ENCODE measurements at places on chromosomes 2 and 18.

DNA sequence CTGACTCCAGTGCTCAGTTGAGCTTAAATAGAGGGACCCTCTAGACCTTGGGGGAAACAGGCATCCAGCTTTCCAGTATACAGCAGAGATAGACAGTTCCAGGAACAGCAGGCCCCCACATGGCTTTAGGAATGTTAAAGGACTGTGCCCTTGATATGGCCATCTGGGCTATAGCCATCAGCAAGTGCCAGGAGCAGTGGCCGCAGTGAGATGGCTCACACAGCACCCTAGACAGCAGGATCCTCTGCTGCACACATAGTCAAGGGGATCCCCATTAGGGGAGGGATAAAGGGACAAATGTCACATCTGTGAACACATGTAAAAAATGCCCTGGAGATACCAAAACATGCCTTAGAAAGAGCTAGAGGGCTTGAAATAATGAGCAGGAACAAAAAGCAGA is 213.4 kb downstream of the PTH2R start:
- DNase-seq = no peak

GRCh38 chr2:134119713-134120405 is 134.0 kb upstream of the MGAT5 start:
- peak; percentile 68 for DNase-seq

GRCh38 chr2:42133771-42134195 is 35.4 kb upstream of the EML4 start:
- no peak for DNase-seq

GRCh38 chr18:23099621-23100020 is 35.7 kb upstream of the CABLES1 start:
- no peak for DNase-seq

DNA sequence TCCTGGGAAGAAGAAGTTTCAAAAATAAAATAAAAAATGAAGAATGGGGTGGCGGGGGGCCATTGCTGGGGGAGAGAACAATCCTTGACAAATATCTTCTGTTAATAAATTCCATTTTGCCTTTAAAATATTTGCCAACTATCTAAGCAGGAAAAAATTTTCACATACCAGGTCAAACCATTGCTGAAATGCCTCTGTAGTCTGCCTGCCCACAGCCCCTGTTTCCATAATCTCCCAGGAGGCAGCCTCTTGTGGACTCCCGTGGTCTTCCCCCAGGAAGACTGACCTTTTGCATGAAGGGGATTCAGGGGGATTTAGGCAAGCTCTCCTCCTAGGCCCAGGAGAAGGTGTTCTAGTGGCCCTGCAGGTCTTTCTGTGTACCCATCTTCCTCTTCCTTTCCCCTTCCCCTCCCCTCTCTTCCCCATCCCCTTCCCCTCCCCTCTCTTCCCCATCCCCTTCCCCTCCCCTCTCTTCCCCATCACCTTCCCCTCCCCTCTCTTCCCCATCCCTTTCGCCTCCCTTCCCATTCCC is 61.0 kb downstream of the RPL37A start:
- no peak for DNase-seq

GRCh38 chr2:101041413-101041812 is 39.3 kb downstream of the RPL31 start:
- no peak for DNase-seq

DNA sequence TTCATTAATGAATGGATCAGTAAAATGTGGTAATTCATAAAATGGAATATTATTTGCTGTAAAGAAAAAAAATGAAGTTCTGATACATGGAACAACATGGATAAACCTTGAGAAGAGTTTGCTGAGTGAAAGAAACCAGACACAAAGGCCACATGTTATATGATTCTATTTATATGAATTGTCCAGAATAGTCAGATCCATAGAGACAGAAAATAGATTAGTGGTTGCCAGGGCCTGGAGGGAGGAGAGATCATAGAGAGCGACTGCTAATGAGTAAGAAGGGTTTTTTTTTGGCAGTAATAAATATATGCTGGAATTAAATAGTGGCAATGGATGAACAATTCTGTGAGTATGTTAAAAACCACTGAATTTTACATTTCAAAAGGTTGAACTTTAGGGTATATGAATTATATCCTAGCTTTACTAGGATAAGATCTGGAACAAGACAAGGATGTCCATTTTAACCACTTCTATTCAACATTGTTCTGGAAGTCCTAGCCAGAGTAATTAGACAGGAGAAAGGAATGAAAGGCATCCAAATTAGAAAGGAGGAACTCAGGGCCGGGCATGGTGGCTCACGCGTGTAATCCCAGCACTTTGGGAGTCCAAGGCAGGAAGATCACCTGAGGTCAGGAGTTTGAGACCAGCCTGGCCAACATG is 48.8 kb downstream of the MAPRE2 start:
- DNase-seq = no peak

DNA sequence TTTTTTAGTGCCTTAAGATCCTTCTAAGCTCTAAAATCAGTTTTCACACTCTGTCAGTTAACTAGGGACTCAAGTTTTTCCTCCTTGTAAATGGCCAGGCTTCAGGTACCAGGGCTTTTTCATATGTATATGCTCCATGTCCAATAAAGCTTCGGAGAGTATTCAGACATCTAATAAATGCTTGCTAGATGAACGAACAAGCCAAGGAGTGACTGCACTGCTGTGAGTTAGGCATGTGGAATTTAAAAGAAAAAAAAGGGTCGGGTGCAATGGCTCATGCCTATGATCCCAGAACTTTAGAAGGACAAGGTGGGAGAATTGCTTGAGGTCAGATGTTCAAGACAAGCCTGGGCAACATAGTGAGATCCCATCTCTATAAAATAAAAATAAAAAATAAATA is 81.9 kb downstream of the CDH2 start:
- no peak for DNase-seq
